ENCODE measurements at places on chromosomes 3 and 15.

DNA sequence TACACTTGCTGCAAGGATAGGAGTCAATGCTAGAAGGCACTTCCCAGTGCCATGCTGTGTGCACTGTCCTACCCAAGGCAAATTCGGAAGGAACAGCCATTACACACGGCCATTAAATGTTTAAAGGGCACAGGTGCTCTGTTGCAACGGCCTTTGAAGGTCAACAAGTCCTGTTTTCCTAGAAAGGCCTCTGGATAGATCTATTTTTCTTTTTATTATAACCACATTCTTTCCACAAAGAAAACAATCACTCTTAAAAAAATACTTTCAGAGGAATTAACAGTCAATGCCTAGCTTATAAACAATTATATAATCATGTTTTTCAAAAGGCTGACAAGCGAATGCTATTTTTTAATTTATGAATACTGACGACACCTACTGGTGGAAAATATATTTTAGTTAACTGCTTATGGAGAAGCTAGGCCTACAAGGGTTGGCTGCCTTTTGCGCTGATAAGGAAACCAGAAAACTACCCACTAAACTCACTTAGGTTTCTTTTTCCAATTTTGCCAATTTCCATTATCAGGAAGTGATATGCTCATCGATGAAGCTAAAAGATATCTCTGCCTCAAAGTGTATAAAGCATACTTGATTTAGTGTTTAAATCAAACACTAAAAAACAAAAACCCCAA lies 2.4 kb downstream of the ARHGEF3 start:
- no peak for DNase-seq

DNA sequence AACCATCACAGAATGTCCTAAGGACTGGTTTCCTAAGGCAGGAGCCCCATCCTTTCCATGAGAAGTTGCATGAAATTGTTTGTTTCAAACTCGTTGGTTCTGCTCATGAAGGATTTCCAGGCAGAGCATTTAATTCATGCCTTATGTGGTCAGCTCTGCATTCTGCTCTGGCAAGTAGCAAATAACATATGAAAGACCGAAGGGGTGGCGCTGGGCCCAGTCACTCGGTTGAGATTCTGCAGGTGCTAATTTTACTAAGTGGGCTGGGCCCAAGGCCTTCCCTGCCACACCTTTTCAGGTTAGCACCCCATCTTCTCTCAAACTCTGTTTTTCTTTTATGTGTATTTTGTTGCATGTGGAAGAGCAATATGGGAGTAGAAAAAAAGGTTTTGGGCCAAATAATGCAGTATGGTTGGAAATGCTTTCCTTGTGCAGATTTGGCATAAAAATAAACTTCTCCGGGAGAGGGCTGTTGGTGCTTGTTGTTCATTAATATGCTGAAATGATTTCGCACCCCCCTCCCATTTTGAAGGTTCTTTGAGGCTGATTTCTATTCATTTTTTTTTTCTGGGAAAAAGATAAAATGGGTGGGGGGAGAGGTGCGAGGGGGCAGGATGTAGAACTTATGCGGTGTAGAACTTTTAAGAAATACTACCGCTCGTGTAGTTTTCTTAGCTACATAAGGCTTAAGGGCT lies 182.9 kb upstream of the FEZF2 start:
- DNase-seq, result no peak

DNA sequence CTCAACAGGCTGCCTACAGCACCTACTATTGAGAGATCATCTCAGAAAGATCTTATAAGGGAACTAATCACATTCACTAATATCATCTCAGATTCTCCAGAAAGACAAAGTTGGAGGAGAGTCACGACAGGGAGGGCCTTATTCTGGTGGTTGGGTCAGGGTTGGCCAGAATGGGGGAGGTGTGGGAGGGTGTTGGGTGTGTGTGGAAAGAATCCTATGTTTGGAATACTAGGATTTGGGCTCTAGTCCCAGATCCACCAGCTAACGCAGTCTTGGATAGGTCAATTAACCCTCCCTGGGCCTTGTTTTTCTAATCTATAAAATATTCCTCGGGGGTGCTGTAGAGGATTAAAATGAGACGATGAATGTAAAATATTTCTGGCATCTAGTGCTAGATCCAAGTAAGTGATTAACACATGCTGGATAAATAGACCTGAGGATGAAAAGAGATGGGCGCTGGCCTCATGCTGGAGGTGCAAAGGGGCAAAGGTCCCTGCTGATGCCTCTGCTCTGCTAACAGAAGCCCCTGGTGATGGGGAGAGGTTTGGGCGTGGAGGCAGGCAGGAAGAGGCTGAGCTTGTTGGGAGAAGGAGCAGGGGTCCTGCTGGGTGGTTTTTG lies 67.6 kb upstream of the ETV5 start:
- DNase-seq, result no peak

DNA sequence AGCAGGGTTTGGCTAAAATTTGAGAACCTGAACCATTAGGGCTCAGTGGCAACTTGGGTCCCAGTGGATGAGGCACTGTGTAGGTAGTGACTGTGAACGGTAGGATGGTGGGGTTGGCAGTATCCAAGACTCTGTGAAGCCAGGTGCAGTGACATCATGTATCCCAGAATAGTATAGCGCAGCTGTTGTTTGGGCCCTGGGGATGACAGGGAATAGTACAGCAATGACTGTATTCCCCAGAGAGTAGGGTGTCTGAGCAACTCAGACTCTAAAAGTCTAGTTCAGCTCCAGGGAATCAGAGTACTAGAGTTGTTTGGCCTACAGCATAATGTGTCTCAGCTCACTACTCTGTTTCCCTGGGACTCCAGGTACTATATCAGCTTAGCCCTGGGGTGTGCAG lies 20.7 kb upstream of the PPP2R3A start:
- no peak for DNase-seq

GRCh38 chr3:30475038-30475808 lies 131.2 kb upstream of the TGFBR2 start:
- no peak for DNase-seq

- DNase-seq, result no peak
These were observed 196.4 kb downstream of the SUCNR1 start for GRCh38 chr3:152069871-152070270.

DNA sequence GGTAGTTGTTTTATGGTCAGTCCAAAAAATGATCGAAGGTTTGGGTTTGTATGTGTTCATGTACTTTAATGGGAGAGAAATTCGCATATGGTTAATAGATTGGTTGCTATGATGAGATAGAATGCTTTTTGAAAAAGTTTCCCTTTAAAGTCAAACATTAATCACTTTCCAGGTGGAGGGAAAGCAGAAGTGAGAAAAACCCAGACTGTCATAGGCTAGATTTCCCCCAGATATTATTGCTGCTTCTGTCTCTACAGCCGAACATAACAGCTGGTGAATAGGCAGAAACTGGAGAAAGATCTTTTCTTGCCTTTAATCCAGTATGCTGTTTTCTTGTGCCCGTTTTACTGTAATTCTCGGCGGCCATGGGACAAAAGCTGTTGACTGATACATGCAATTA lies 287.6 kb downstream of the SOX2 start:
- DNase-seq, result no peak

GRCh38 chr15:78067328-78068228 lies 9.9 kb downstream of the TBC1D2B start:
- no peak for DNase-seq

DNA sequence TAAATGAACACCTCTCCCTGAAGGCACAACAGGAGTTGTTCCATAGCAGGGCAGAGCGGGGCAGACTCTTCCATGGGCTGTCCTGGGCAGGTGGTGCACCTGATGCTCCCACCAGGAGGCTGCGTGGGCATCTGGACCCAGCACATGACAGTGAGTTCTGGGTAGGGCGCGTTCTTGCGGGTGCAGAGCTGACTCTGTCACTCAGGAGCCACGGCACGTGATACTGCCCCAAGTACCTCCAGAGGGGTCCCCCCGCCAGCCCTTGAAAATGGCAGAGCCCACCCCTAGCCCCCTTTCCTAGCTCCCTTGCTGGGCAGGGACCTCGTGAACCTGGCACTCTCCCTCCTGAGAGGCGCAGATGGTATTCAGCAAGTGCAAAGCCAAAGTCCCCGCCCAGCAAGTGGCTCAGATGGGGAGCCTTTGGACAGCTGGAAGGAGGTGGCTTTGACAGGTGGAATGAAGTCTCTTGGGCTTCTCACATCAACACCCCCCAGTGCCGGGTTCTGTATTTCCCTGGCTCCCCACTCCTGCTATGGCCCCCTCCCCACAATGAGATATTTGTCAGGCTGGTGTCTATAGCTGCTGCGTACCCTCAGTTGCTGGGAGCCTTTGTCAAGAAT lies 172.1 kb downstream of the TBC1D2B start:
- DNase-seq, result no peak

- no peak for DNase-seq
These were observed 15.7 kb downstream of the PDIA5 start for GRCh38 chr3:123082370-123083065.

DNA sequence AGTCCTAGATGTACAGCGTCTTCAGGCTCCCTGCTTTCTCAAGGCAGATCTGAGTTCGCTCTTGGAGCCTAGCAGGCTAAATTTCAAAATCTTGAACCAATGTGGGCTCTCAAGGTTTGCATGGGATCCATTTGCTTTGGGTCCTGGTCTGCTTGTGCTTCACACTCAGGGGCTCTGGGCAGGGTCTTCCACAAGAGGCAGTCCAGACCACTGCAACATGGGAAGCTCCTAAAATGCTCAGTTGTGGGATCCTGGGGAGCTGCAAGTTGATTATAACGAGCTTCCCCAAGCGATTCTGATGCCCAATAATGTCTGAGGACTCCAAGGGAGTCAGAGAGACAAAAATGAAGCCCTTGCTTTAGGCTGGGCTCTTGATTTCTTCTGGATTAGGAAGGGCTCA lies 6.7 kb downstream of the NUTM1 start:
- DNase-seq, result no peak

- no peak for DNase-seq
These were observed 11.9 kb downstream of the VGLL4 start for GRCh38 chr3:11631820-11632219.

DNA sequence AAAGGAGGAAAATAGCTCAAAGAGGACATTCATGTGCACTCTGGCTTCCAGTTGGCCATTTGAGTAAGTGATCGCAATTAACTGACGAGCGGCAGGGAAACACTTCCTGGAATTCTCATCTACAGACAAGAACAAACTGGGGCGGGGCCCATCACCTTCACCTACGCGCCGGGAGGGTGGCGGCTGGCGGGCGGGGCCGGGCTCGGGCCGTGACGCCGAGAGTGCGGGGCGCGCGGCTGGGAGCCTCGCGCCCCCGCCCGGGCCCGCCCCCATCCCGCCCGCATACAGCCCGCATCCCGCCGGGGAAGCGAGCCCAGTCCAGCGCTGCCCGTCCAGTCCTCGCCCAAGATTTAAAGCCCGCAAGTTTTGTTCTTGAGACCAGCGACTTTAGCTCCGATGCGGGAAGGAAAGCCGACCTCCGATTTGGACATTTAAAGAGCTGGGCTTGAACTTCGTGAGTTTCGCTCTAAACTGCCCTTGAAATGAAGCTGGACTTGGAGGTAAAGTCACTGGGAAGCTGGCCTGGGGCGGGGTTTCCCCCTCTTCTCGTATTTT lies at the start of gene B3GNT5:
B3GNT5 (plus strand) TSS at position 281 of the 555 bp plus-strand sequence. CDS start 16,546 bp downstream, outside the sequence.
- DNase-seq, result no peak
